ENCODE measurements at places on chromosomes 2 and 18. TPM values are rescaled to one million over a fixed set of nuclear protein-coding genes. Genes with fewer than 3 reads are reported as not detected.
A peak's percentile ranks its signal among the peaks of the same experiment; 100 is the strongest.

The TOGARAM2 gene
- total RNA-seq, result 7.9 TPM

The ABCB11 gene
- 0.66 TPM for total RNA-seq

- no peak for DNase-seq
These were observed 53.3 kb downstream of the LONRF2 start for GRCh38 chr2:100268986-100269385.

DNA sequence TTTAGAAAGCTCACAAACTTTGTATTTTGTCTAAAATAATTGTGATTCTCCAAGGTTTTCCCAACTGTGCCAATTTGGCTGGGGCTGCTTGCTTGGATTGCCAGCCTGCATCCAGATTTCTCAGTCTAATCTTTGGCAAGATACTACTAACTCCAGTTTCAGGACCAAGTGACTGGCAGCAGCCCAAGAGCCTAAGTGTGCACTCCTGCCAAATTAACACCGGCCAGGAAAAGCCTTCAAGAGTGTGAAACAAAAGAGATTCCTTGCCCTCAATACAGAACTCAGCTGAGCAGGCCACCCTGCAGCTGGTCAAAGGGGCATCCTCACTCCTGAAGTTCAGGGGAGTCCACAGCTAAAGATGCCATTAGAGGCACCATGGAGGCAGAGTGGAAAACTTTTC, 589.0 kb upstream of the ACVR2A start:
- DNase-seq, result peak; percentile 57

All from spinal cord (tissue), 10 donors.